ENCODE measurements at places on chromosomes 5 and 9.

- DNase-seq: no peak
These were observed 193.0 kb downstream of the RFX3 start for GRCh38 chr9:3332802-3333201.

DNA sequence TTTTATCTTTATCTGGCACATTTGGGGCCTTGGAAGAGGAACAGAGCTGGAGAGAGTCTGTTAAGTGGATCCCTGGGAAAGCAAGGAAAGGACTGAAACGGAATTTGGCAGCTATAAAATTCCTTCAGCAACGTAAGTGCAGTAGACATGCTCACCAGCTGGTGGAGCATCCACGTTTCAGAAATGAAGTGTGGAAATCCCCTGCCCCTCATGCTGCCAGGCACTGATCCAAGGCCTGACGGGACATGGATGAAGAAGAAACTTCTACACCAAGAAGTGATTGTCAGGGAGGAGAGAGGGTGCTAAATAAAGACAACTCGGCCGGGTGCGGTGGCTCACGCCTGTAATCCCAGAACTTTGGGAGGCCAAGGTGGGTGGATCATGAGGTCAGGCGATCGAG lies 209.3 kb downstream of the ROR2 start:
- no peak for DNase-seq

GRCh38 chr5:101937041-101937440 lies 359.0 kb downstream of the SLCO4C1 start:
- DNase-seq: no peak

- DNase-seq: no peak
These were observed 24.2 kb upstream of the HAND1 start for GRCh38 chr5:154502180-154502579.

- DNase-seq: no peak
These were observed 268.0 kb upstream of the MVB12B start for GRCh38 chr9:126058591-126058990.

GRCh38 chr9:31702957-31703356 lies 681.5 kb upstream of the ACO1 start:
- DNase-seq: no peak

GRCh38 chr5:126808521-126808988 lies 31.6 kb downstream of the LMNB1 start:
- DNase-seq: no peak

DNA sequence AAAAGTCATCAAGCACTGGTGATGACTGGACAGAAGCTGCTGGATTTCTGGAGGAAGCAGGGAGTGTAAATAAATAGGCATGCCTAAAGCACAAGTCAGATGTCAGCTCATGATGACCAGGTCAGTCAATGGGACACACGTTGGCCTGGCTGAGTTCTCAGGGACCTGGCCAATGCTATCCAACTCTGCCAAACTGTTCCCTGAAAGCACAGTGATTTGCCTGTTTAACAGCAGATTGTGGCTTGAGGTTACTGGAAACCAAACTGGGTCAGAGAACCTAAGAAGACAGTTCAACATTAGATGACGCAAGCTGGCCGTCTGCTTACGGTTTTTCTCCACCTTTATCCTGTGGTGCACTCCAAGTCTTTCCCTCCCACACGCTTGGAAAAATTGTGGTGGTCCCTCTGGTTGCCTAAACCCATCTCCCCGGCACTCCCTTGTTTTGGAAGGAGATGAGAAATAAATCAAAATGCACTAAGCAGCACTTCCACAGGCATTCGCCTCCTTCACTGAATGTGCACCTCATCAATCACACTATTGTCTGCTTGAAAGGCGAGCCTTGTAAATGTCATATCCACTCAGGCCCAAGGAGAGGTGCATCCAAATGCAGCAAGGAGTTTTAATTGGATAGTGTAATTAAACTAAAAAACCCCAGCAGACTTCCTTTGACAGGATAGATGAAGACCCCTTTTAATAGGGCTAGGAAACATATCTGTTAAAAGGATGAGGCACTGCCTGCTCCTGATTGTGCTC lies 199.4 kb downstream of the GAPVD1 start:
- no peak for DNase-seq

- no peak for DNase-seq
These were observed 51.1 kb downstream of the GNA14 start for GRCh38 chr9:77597057-77597456.

- no peak for DNase-seq
These were observed 115.5 kb downstream of the C9orf50 start for GRCh38 chr9:129505270-129505902.

DNA sequence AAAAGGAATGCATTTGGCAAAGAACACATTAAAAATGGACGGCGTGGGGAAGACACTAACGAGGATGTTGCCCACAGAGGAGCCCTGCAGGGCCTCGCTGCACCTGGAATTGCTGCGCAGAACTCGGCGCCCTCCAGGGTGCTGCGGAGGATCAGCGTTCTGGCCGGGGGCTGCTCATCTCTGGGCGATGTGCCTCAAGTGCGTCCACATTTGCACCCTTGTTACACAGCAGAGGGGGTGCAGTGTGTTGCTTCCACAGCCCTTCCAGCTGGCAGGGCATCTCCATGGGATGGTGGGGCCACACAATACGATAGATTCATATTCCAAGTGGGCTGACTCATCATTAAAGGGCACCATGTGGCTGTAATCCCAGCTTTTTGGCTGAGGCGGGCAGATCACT lies 63.1 kb downstream of the AK8 start:
- DNase-seq: no peak

DNA sequence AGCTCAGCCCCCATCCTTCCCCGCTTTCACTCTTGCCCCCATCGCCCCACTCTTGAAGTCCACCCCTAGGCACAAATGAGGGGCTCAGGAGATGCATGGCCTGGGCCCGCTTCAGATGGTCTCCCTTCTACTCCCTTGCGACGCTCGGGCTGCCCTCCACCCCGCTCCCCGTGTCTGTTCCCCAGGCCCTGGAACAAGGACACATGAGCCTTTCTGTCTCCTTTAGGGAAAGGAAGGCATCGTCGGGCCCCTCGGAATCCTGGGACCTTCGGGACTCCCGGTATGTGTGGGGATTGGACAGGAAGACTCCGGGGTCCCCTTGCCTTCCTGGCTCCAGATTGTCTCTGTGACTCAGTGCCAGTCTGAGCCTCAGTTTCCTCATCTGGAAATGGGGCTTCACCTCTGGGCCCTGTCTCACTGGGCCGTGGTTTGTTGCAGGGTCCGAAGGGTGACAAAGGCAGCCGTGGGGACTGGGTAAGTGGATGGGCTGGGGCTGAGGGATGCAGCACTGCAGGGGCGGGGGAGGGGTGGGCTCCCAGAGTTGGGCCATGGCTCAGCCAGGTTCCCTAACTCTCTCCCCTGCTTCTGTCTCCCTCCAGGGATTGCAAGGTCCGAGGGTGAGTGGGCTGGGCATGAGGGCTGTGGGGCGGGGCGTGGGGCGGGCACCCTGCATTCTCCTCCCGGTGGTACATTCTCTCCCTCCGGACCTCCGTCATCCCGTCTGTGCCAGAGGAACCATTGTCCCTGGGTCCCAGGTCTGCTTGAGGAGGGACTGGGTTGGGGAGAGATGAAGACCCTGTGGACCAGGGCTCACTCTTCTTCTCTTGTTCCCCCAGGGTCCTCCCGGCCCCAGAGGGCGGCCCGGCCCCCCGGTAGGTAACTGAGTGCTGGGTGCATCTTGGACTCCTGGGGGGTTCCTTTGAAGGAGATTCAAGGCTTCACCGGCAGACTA lies 21.8 kb upstream of the ORM1 start:
- DNase-seq: peak; percentile 35

DNA sequence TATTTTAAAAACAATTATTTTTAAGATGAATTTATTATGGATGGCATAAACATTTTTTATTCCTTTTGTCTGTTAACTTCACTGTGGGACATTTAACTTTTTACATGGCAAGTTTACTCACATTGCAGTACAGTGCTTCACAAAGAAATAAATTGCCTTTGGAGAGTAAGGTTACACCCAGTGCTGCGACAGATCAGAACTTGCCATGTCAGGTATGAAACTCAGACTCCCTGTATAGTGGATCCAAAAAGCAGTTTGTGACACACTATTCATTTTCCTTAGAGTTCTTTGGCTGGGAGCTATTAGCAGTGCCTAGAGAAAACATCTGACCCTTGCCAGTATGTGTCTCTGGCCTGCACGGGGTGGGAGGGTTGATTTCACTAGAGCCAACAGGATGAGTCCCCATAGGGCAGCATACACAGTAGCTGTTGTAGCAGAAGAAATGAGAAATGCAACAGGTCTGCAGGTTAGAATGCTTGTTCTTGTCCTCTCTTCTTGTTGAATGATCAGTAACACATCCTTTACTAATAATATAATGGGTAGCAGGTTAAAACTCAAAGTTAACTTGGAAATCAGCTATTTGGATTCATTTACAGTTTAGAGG lies 42.9 kb downstream of the STARD4 start:
- DNase-seq: no peak

- DNase-seq: no peak
These were observed 319.2 kb downstream of the NSG2 start for GRCh38 chr5:174364676-174365075.

Measured in breast epithelium (tissue), 4 donors.